ENCODE measurements at places on chromosomes 2 and 18.
A peak's percentile ranks its signal among the peaks of the same experiment; 100 is the strongest.

DNA sequence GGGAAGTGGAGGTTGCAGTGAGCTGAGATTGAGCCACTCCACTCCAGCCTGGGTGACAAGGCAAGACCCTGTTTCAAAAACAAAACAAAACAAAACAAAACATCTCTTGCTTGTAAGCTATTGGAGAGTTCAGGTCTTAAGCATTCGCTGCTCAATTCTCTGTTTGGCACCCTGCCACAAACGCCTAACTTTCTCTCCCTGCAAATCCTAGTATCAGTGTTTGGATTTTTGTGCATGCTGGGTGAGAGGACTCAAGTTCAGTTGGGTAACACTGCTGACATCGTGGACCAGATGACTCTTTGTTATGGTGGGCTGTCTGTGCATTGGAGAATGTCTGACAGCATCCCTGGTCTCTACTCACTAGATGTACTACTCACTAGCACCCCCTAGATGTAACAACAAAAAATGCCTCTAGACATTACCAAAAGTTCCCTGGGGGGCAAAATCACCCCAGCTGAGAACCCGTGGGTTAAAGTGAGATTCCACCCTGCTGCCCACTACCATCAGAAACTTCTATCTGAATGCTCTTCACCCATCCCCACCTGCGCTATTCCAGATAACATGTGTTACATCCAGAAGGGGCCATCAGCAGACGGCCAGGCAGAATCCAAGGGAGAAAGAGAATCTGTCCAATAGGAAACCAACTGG, 50.9 kb downstream of the CACNB4 start:
- no peak for DNase-seq

GRCh38 chr2:71457123-71457915, 4.0 kb downstream of the DYSF start:
- DNase-seq: no peak

DNA sequence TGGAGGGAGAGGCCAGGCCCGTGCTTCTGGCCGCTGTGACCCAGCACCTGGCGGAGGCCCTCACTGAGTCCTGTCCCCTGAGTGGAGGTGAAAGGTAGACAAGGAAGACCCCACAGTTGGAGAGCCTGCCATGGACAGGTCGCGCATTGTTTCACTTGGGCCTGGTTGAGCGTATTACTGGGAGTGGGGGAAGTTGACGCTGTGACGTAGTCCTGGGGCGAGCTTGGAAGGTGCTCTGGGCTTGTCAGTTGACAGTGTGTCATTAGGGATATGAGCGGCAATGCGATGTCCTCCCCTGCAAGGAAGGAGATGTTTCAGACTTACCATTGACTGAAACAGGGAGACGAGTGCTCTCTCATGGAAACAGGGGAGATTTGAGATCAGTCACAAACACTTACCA, 127.1 kb downstream of the SH3RF3 start:
- no peak for DNase-seq

- DNase-seq: no peak
Observed at GRCh38 chr2:178865999-178866398, 58.8 kb upstream of the TTN start.

DNA sequence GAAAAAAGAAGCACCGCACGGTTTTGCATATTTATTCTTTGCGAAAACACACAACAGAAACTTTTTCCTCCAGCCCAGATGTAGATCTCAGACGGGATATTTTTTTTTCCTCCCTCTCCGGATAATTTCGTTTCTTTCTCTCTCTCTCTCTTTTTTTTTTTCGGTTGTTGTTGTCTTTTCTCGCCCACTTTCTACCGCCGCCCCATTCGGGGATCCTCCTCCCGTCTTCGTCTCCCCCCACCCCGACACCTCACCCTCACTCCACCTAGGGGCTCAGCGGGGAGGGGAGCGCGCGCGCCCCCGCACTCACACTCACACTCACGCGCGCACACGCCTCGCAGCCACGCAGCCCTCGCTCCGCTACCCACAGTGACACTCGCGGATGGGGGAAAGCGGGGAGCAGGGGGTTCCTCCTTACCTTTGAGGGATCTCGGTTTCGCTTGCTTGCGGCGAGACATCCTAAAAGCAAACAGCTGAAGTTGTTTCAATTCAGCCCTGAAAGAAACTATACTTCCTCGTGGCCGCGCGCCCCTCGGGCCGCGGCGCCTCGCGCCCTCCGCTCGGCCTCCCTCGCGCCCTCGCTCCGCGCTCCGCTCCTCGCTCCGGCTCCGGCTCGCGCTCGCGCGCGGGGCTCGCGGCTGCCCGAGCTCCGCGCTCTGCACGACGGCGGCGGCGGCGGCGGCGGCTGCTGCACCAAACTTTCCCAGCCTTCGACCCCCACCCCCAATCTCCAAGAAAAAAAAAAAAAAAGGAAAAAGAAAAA, 1.3 kb downstream of the ZNF521 start:
- DNase-seq: no peak

DNA sequence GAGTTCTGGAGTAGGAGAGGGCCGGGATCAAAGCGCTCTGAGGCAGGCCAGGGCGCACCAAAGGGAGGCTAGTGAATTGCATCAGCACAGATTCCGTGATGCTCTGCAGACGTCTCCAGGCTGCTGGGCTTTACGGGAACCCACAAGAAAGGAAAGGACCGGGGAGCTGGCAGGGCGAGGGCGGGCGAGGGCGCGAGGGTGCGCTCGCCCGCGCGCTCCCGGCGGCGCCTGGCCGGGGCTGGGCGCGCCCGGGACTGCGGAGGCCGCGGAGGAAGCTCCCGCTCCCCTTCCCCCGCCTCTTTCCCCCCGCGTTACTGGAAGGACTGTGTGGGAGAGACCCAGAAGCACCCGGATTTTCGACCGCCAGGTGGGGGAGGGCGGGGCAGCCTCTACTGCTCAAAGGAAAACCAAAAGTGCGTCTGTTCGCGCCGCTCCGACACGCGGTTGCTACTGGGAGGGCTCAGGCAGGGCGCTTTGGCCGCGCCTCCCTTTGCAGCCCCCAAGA, 2.4 kb upstream of the FOSL2 start:
- DNase-seq: peak; percentile 81

- no peak for DNase-seq
Observed at GRCh38 chr2:171412571-171413175, 21.1 kb downstream of the METTL8 start.

- DNase-seq: no peak
Observed at GRCh38 chr18:79013869-79014268, 34.3 kb downstream of the SALL3 start.

DNA sequence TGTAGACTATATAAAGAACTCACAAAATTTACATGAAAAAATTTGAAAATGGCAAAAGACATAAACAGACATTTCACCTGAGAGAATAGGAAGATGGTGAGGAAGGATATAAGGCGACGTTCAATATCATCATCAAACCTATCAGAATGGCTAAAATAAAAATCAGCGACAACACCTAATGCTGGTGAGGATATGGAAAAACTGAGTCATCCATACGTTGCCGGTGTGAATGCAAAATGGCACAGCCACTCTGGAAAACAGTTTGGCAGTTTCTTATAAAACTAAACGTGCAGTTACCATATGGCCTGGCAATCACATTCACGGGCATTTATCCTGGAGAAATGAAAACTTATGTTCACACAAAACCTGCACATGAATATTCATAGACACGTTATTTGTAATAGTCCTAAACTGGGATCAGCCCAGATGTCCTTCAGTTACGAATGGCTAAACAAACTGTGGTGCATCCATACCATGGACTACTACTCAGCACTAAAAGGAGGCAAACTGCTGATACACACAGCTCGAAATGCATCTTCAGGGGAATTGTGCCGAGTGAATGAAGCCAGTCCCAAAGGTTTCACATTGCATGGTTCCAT, 63.1 kb upstream of the TXNDC2 start:
- no peak for DNase-seq

DNA sequence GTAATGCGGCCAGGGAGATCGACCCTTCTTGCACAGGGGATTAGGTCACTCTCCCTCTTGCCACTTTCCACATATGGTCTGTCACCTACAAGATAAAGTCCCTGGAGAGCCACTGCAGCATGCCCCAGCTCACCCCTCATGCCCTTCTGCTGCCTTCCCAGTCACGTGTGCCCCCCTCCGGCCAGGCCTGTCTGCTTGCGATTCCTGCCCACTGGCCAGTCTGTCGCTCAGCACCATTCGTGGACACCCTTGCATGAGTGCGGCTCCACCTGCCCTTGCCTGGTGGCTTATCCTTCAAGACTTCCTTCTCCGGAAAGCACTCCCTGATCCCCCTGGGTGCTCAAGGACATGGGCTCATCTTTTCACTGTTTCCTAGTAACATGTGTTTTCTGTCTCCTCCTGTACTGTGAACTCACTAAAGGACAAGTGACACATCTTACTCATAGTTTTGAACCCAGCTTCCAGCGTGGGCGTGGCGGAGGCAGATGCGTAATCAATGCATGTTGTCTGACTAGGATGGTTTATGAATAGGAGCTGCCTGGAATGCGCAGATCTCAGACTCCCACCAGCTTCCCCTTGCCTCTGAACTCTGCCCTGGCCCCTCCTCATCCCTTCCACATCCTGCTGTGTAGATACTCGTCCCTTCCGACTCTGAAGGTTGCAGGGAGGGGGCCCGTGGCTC, 7.8 kb upstream of the NT5DC4 start:
- no peak for DNase-seq

DNA sequence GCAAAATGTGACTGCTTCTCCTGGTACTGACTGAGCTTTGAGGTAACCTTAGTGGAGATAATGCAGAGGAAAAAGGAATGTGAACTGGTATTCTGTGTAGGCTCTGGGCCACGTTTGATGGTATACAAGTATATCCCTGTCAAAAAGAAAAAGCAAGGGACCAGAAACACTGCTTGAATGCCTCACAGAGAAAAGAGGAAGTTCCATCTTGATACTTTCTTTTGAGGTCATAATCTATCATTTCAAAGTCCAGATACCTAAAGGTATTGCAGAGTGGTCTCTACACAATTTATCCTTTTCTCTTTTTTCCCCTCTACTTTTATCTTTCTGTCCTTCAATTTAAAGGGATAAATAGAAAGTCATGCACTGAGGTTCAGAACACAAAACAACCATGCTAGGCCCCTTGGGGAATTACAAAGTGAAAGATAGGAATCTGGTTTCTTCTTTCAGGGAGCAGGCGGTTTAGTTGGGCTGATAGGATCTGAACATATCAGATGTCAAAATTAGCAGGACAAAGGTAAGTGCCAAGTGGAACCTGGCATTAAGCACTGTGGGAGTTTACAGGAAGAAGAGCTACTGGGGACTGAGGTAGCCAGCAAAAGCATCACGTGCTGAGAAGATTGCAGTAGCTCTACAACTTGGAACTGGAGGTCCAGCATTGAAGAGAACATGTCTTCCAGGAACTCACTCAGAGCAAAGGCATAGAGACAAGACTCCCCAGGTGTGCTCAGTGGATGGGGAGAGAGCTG, 121.2 kb downstream of the LYPD6 start:
- DNase-seq: no peak

GRCh38 chr2:130864830-130865800, 28.4 kb downstream of the ARHGEF4 start:
- peak; percentile 20 for DNase-seq

- DNase-seq: no peak
Observed at GRCh38 chr2:219726916-219727315, 99.5 kb downstream of the SLC4A3 start.

DNA sequence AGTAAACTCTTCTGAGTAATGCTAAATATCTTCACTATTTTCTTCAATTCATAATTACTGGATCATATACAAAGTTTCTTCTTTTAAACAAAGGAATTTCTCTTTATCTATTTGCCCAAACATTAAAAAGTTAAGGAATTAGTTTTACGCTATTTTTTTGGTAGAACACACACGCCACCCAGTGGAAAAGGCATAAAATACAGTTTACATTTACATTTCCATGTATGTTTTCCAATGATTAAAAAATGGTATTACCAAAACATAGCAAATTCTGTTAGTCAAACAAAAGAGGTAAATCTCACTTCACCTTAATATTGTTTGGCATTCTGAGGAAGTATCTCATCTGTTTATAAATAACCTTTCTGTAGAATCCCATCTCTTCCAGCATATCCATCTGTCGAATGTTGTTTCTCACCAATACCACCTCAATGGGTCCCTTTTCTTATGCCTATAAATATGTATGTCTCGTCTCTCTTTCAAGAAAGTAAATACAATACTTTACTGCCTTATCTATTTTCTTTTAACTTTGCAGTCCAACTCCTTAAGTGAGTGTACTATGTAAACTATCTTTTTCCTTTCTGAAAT, 7.2 kb downstream of the BOLL start:
- peak; percentile 8 for DNase-seq

DNA sequence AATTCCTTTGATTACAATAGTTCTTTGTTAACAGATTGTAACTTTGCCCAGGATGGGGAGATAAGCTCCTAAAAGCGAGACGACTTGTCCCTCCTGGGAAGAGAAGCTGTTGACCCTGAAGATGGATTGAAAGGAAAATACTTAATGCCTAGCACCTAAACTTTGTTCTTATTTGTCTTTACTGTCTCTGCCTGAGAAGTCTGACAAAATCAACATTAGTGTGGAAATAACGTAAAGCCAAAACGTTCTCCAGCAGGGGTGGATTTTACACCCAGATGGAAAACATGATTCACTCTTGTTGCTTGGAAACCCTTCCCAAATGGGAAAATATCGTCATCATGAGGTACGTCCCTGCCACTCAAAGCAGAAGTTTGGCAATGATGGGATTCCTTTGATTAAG, 450.1 kb downstream of the SLC4A3 start:
- DNase-seq: peak; percentile 57

DNA sequence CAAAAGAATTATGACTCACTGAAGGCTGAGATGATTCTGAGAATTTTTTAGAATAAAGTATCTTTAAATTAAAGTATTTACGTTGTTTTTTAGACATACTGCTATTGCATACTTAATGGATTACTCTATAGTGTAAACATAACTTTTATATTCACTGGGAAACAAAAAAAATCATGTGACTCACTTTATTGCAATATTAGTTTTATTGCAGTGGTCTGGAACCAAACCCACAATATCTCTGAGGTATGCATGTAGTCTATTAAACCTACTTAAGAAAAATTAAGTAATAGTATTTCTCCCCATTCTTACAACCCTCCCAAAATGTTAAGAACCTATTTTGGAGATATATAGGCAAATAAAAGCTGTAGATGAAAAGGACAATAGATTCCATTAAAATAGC, 142.9 kb upstream of the ZNF521 start:
- no peak for DNase-seq

GRCh38 chr2:69041214-69041613, 28.2 kb downstream of the ANTXR1 start:
- no peak for DNase-seq

DNA sequence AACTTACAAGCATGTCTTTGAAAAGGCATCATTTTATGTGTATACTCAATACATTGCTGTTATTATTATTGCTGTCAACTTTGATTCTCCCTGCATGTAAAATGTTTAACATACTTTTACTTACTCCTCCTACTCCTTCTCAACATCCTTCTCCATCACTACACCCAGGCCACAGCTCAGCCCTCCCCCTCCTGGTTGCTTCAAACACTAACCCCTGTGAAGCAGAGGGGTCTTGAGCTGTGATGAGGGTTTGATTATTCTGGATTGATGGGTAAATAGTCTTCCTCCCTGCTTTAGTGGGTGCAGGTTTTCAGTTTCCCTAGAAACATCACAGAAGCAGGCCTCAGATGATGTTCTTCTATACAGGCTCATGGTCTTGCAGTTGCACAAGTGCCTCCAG, 221.0 kb downstream of the OSR1 start:
- no peak for DNase-seq
